ENCODE measurements at places on chromosomes 5 and 9. TPM values are rescaled to one million over a fixed set of nuclear protein-coding genes. Genes with fewer than 3 reads are reported as not detected.

DNA sequence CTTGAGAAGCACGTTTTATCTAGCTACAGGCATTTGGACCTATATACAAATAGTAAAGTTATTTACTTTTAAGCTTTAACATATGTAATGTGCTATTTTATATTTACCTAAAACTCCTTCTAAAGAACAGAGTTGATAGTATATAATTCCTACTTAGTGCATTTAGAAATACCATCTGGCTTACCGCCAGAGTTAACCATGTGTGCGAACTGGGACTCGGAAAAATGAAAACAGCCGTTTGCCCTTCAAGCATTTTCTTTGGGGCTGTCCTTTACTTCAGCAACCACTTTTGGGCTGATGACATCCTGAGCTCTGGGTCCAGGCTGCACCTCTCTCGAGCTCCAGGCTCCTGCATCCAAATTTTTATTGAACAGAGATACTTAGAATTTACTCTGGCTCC lies 21.9 kb upstream of the DHFR start:
- H3K4me3 ChIP-seq: no peak overlapping the region
- DNase-seq: no peak
- H3K27me3 ChIP-seq: no peaks in the 10 kb centered on the region
- H3K36me3 ChIP-seq: peaks cover 8% of the 10 kb centered on the region
- H3K4me1 ChIP-seq: no peaks in the 10 kb centered on the region
- H3K27ac ChIP-seq: no peak overlapping the region

GRCh38 chr5:57338068-57338867 lies 144.3 kb downstream of the ACTBL2 start:
- H3K27ac ChIP-seq: no peak overlapping the region
- H3K27me3 ChIP-seq: no peaks in the 10 kb centered on the region
- H3K4me3 ChIP-seq: no peak overlapping the region
- DNase-seq: no peak

DNA sequence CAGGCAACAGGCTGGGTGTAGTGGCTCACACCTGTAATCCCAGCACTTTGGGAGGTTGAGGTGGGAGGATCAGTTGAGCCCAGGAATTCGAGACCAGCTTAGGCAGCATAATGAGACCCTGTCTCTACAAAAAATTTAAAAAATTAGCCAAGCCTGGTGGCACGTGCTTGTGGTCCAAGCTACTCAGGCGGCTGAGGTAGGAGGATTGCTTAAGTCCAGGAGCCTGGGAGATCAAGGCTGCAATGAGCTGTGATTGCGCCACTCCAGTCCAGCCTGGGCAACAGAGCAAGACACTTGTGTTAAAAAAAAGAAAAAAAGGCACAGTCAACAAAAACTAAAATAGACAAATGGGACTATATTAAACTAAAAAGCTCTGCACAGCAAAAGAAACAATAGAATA lies 29.3 kb downstream of the ATP6V0E1 start:
- no peaks in the 10 kb centered on the region for H3K27me3 ChIP-seq
- no peak for DNase-seq
- no peak overlapping the region for H3K27ac ChIP-seq
- no peaks in the 10 kb centered on the region for H3K4me1 ChIP-seq

GRCh38 chr5:172535108-172535445 lies 80.8 kb upstream of the SH3PXD2B start:
- no peak overlapping the region for H3K4me3 ChIP-seq
- H3K27ac ChIP-seq: no peak overlapping the region
- no peaks in the 10 kb centered on the region for H3K36me3 ChIP-seq
- H3K4me1 ChIP-seq: no peaks in the 10 kb centered on the region
- H3K27me3 ChIP-seq: no peaks in the 10 kb centered on the region

The NSG2 gene
- total RNA-seq: not detected

Measured in naive thymus-derived CD4-positive, alpha-beta T cell (primary cell).